Fibroblast of skin of scalp (primary cell): ENCODE measurements at places on chromosomes 3 and 15.

- peak; percentile 37 for DNase-seq
Observed at GRCh38 chr15:88797663-88798339, 5.4 kb upstream of the ACAN start.

GRCh38 chr15:48010316-48010715 lies 110.5 kb upstream of the SLC24A5 start:
- DNase-seq = no peak

DNA sequence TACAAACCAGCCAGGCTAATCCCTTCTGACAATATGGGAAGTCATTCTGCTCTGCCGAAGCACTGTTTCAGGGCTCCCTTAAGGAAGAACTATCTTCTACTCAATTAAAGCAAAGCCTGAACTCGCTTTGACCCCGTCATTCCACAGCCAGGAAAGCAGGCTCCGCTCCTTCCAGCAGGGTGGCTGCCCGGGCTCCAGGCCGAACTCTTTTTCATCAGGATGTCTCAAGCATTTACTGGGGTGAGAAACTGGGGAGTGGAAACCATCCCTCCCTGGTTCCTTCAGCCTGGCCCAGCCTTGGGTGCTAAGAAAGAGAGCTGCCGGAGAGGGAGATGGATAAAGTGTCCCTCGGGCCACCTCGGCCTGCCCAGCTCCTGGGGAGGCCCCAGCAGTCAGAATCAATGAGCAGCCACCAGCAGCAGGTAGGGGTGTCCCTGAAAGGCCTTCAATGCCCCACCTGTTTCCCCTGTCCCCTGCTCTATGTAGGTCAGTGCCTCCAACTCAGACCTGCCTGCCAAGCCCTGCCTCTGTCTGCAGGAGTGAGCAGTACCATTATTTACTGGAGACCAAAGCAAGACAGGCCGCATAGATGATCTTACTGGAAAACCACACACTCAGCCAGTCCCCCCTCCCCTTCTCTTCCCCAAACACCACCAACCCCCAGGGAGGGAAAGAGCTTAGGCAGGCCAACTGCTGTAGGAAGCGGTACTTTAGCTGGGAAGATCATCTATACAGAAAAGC lies 225.6 kb upstream of the TLE3 start:
- peak; percentile 74 for DNase-seq

DNA sequence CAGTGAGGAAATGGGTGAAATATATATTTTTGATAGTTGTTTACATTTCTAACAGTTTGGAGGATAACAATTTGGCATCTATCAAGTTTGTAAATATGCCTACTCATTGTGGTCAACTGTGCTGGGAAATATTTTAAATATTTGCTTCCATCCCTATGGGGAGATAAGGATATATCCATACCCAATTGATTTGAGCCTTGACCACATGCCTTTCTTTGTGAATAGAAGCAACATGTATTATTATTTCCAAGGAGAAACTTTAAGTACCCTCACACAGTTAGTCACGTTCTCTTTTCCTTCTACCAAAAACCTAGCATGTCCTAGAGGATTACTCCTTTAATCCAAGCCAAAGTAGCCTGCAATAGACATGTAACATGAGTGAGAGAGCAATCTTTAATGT lies 245.4 kb upstream of the CBLB start:
- peak; percentile 82 for DNase-seq

GRCh38 chr3:138383715-138384465 lies 35.5 kb downstream of the MRAS start:
- DNase-seq = no peak

DNA sequence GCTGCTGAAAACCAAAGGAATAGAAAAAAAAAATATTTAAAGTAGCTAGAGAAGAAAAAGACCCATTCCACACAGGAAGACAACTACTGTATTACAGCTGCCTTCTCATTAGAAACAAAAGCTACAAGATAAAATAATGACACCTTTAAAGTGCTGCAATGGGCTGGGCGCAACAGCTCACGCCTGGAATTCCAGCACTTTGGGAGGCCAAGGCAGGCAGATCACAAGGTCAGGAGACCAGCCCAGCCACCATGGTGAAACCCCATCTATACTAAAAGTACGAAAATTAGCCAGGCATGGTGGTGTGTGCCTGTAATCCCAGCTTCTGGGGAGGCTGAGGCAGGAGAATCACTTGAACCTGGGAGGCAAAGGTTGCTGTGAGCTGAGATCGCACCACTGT lies 31.0 kb downstream of the TRPM7 start:
- no peak for DNase-seq

- no peak for DNase-seq
Observed at GRCh38 chr15:64048781-64049460, 2.6 kb upstream of the DAPK2 start.

DNA sequence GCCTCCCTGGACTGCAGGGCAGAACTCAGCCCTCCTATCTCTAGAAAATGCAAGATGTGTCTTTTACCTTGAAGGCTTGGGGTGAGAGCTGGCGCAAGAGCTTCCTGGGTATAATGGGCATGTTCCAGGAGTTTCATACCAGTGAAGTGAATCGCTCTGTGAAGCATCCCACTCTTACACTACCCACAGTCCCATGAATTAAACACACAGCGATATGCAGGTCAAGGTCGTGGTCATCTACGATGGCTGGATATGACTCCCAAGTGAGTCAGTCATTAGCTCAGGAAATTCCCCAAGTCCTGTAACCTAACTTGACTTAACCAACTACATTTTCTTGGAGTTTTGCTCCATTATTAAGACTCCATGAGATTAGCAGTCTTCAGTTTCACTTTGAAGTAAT lies 439.7 kb downstream of the NTRK3 start:
- DNase-seq = peak; percentile 72

GRCh38 chr3:189724356-189724755 lies 93.2 kb downstream of the TP63 start:
- peak; percentile 72 for DNase-seq

GRCh38 chr15:81475471-81475870 lies 101.5 kb upstream of the TMC3 start:
- peak; percentile 70 for DNase-seq

GRCh38 chr3:53658613-53659193 lies 164.3 kb downstream of the CACNA1D start:
- no peak for DNase-seq

GRCh38 chr3:37194533-37194932 lies 20.2 kb upstream of the LRRFIP2 start:
- DNase-seq = no peak

- DNase-seq = peak; percentile 66
Observed at GRCh38 chr3:121995161-121996137, 26.6 kb downstream of the ILDR1 start.

- no peak for DNase-seq
Observed at GRCh38 chr15:80036071-80036470, 23.4 kb upstream of the ZFAND6 start.

- peak; percentile 54 for DNase-seq
Observed at GRCh38 chr3:150107429-150108175, 136.9 kb upstream of the PFN2 start.

GRCh38 chr15:85973584-85974347 lies 105.9 kb upstream of the AGBL1 start:
- DNase-seq = no peak

GRCh38 chr3:49493901-49494300 lies 23.8 kb downstream of the DAG1 start:
- no peak for DNase-seq

DNA sequence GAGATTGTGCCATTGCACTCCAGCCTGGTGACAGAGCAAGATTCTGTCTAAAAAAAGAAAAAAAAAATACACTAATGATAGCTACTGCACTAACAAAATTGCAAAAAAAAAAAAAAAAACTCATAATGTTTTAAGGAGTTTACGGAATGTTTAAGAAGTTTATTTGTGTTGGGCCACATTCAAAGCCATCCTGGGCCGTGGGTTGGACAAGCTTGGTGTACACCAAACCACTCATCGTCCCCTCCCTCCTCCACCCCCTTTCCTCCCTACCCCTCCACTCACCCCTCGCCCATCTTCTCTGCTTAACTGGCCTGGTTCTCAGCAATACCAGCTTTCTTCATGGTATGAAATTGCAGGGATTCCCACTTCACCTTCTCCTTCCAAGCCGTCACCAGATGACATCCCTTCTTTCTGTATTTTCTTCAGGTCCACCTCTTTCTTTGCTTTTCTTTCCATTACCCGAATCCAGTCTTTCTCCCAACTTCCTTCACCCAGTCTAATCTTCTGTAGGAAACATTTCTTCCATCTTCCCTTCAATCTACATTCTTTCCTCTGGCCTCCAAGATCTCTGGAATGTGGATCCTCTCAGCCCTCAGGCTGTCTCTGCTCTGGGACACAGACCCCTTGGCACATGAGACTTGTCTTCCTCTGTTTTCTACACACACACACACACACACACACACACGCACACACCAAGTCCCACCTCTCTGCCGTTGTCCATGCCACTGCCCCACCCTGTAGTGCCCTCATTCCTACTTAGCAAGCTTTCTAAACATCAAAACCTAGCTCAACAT lies 3.5 kb upstream of the MESP1 start:
- peak; percentile 33 for DNase-seq

GRCh38 chr3:78529601-78530000 lies 1238.2 kb downstream of the ROBO1 start:
- no peak for DNase-seq

DNA sequence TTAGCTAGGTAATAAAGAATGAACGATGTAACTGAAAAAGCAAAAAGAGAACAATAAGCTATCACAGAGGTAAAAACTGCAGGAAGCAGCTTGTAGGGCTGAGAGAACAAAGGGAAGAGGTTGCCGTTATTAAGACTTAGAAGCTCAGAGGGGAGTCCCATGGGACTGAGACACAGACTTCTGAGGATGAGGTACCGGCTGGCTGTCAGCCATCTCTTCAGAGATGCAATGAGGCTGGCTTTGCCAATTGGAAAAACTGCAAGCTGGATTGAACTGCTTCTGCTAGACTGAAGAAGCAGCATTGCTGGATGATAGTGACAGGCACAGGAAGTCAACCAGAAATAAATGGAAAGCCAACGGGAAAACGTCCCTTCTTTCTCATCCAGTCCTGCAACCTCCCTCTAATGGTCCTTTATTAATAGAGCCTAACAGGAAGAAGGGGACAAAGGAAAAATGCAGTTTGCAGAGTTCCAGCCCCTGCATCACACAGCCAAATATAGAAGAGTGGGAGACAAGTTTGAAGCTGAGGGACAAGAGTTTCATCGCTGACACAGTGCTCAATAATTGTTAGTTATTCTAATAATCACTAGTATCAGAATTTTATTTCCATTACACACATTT lies 21.1 kb upstream of the KLHL6 start:
- DNase-seq = peak; percentile 47

- no peak for DNase-seq
Observed at GRCh38 chr3:132325103-132325606, 7.9 kb downstream of the ACP3 start.

GRCh38 chr3:174498638-174499037 lies 360.5 kb upstream of the NAALADL2 start:
- DNase-seq = peak; percentile 48

DNA sequence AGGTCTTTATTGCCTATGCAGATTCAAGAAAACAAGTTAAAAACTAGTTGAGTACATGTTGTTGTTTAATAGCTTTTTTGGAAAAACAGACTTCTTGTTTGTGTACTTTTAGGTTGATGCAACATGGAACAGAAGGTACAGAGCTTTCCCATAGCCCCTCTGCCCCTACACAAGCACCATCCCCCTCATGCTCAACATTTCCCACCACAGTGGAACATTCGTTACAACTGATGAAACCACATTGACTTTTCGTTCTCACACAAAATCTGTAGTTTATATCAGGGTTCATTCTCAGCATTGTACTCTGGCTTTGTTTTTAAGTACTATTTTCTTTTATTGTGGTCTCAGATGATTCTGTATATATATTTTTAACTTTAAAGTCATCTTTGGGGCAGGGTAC lies 1054.6 kb downstream of the NTRK3 start:
- DNase-seq = no peak

DNA sequence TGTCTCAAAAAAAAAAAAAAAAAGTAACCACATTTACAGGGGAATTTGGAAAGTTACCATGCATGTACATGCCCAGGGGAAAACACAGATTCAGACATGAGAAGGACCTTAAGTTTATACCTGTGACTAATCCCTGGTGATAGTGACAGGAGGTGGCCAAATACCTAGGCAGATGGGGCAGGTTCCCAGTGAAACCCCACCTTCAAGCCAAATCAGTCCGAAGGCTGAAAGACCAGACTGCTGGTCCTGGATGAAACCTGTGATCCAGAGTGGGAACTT lies 15.8 kb downstream of the SPCS1 start:
- DNase-seq = no peak

GRCh38 chr3:193874997-193875593 lies 260.9 kb upstream of the HES1 start:
- DNase-seq = no peak
